ENCODE measurements at places on chromosomes 2 and 18.

DNA sequence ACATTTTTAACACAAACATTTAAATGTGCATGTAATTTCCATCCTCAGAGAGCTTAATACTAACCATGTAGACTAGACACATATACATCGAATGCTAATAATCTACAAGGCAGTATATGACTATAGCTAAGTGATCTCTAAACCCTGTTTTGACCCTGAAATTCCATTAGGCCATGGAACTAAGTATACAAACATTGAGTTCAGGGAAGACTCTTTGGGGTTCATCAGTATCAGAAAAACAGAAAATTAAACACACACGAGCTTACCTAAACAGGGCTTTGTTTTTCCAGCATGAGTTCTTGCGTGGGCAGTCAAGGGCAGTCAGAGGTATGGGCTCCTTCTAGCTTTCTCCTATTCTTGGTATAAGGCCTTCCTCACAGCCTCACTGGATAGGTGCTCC, 106.0 kb upstream of the COPS8 start:
- no peak for DNase-seq

- no peak for DNase-seq
Measured at GRCh38 chr2:69483696-69484095, 46.5 kb upstream of the NFU1 start.

DNA sequence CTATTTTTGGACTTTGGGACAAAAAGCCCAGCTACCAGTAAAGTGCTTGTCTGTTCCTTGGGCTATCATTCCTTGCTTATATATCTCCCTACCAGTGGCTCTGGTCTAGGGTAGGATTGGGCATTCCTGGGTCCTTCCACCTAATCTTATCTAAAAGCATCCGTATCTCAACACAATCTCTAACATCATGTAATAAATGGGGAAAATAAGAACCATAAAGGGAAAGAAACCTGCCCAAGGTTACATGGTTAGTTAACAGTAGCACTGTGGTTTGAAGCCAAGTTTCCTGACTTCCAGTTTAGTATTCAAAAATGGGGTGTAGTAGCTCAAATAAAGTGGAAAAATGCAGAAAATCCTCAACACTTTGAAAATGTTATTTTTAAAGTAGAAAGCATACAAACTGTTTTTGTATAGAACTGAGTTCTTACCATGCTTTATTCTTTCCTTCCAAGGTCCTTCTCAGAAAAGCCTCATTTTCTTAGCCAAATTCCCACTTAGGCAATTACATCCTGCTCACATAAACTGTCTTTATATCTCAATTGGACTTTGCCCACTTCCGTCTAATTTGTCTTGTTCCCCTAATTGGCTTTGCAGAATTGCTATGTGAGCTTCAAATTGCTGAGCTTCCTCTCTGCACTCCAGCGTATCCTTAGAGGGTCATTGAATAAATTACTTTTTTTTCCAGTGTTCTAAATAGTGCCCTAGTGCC, 273.1 kb upstream of the UBE2E3 start:
- no peak for DNase-seq

- no peak for DNase-seq
Measured at GRCh38 chr2:127891811-127892210, 6.1 kb upstream of the AMMECR1L start.

DNA sequence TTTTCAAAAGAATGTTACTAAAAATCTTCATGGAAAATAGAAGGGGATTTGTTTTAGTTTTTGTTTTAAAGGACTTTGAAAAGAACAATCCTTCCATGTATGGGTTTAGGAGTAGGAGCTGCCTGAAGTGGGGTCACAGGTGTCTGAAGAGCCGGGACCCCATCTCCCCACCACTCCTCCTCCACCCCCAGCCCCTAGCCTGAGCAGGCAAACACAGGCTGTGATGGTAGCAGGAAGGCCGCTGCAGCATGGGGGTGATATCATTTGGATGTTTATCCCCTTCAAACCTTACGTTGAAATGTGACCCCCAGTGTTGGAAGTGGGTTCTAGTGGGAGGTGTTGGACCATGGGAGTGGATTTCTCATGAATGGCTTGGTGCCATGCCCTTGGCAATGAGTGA, 93.0 kb downstream of the ZBTB7C start:
- DNase-seq = no peak

DNA sequence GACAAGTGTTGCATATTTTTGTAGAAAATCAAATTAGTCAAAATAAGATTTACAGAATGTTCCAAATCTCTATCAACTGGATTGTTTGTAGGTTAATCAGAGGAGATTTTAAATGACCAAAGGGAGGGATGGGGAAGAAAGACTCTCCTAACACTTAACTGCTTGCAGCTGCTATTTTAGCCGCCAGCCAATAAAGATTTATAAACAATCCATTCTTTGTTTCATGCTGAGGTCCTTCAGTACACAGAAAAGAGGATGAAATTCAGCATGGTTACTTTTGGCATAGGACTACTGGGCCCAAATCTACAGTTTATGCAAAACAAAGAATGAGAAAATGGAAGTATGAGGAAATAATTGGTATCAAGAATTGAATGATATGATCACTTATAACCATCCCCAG, 86.4 kb upstream of the FN1 start:
- DNase-seq = no peak

DNA sequence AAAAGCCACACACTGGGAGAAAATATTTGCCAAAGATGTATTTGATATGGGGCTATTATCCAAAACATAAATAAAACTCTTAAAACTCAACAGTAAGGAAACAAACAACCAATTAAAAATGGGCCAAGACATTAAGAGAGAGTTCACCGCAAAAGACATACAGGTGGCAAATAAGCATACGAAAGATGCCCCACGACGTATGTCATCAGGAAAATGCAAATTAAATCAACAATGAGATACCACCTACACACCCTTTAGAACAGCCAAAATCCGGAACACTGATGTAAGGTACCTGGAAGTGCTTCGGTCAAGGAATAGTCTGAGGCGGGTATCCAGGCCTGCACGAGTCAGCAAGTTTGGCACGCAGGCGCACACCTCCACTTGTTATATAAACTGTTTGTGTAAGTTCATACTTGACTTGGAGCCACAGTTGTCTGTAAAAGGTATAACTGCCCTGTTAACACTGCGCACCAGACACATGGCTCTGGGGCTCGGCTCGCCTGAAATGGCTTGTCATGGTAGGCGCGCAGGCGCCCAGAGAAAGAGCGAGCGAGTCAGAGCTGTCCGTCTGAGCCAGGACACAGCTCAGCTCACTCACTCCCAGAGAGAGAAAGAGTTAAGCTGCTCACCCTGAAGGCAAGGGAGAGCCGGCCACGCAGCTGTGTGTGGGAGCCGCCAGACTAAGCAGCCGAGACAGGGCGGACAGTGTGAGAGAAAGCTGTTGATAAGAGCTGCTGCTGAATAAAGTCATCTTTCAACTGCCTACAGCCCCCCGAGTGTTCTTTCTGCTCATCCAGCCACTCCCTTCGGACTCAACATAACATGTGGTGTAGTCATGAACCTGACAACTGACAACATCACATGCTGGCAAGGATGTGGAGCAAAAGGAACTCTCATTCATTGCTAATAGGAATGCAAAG, 87.3 kb downstream of the HNRNPLL start:
- no peak for DNase-seq

GRCh38 chr18:35750929-35751328, 169.4 kb downstream of the GALNT1 start:
- no peak for DNase-seq

DNA sequence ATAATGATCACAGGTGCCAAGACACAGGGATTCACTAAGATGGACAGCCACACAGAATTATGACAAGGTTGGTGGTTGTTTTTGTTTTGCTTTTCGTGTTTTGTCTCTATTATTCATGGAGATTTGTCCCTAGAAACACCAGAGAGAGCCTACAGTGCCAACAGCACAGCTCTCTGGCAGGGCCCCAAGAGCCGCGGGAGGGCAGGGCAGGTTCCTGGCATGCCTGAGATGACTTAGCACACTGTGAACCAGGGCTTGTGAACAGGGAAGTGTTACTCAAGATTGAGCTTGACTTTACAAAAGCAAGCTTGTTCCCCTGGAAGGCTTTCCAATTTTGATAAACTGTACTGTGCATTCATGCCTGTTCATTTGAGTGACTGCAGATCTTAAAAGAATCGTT, 437.4 kb upstream of the SALL3 start:
- DNase-seq = no peak

DNA sequence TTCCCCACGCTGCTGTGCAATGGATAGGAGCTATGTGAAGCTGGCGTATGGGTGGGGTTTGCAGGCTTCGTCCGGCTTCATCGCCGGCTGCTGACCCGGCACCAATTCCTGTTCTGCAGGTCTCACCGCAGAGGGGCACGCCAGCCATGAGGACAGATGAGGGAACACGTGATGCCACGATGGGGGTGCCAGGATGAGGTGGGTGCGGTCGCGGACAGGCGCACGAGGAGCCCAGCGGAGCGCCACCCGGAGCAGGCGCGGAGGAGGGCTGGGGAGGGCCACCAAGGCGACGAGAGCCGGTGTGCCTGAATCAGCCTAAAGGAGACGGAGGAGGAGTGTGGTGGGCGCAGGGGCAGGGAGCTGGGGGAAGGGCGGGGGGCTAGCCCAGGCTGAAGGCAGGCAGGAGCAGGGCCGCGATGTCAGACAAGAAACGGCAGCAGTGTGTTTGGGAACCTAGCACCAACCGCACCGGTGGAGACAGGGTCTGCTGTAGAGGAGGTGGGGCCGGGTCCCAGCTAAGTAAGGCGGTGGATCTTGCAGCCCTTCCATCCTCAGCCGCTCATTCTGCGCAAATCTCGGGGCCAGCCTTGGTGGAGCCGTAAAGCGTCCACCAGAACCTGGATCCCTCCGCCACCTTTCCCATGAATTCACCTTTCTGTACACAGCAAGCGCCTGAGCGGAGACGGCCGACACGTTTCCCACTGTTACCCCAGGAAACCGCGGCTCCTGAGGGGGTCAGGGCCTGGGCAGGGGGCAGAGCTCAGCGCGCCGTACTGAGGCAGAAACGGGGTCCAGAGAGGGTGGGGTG, 17.0 kb upstream of the CD8A start:
- DNase-seq = peak; percentile 14

DNA sequence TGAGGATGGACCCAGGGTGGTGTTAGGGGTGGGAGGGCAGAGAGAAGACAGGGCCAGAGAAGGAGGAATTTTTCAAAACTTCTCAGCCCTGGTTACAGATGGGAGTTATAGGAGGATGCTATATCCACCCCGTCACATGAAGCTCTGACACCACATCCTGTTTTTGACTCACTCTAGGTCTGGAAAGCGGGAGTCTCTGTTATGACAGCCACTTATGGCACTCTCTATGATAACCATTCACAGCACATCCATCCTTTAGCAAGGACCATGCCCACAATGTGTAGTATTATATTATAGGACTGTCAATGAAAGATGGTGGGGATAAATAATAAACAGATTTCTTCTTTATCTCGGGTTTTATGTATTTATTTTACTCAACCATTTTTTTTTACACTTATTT, 461.2 kb downstream of the CDH2 start:
- DNase-seq = no peak

DNA sequence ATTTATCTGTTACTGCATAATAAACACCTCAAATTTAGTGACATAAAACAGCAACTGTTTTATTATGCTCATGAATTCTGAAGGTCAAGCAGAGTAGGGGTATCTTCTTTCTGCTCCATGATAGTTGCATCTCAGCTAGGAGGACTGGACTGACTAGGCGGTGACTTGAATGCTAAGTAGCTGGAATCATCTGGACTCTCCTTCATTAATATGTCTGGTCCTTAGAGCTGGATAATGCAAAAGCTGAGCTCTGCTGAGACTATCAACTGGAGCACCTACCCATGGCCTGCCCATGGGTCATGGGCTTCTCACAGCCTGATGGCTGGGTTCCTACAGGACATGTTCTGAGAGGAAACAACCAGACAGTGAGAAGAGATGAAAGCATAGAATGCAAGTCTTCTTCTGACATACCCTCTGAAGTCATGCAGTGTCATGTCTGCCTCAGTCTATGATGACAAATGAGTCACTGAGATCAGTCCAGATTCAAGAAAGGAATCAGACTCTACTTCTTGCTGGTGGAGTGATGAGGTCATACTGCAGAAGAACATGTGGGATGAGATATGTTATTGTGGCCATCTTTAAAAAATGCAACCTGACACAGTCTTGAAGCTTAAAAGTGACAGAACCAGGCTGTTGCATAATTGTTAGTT, 174.2 kb upstream of the OSR1 start:
- DNase-seq = no peak

DNA sequence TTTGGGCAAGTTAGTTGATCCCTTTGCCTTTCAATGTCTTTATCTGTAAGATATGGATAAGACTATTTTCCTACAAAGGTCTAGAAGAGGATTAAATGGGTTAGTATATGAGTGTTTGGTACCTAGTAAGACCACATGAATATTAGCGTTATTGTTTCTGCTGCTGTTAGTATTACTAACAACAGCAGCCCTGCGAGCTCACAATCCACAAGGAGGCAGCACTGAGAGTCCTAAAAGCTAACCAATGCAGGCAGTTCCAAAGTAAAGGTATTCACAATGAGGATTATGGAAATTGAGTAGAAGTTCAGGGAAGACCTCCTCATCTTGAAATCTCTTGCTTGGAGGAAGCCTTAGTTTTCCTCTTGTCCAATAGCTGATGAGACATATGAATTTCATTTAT, 248.9 kb downstream of the TDRD15 start:
- DNase-seq = no peak

DNA sequence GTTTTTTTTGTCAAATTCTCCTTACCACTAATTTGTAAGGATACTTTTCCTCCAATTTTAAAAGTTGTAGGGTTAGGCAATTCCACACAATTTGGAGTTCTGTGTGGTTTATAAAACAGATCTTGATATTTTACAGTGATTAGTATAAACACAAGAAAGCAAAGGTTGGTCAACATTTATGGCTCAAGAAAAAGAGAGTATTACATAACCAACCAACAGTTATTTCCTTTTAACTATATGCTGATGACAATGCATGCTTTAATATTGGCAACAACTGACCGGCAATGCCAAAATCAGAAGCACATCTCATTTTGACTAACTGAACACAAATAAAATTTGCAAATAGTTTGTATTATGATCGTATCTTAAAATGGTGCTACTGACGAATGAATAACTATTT, 137.2 kb downstream of the CDH2 start:
- no peak for DNase-seq

DNA sequence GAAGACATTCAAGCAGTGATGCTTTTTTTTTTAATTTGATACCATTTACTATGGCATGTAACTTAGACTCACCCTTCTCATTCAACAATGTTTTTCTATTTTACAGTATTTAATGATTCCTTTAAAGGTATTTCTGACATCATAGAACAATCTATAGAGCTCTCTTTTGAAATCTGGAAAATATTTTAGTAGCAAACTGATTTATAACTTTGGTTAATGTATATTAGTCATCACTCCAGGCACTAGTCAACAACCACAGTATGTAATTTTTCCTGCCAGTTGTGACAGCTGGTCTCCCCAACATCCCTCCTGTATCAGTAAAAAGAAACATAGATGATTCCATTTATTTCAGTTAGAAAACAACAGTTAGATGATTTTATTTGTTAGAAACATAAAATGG, 122.9 kb downstream of the LCLAT1 start:
- no peak for DNase-seq

DNA sequence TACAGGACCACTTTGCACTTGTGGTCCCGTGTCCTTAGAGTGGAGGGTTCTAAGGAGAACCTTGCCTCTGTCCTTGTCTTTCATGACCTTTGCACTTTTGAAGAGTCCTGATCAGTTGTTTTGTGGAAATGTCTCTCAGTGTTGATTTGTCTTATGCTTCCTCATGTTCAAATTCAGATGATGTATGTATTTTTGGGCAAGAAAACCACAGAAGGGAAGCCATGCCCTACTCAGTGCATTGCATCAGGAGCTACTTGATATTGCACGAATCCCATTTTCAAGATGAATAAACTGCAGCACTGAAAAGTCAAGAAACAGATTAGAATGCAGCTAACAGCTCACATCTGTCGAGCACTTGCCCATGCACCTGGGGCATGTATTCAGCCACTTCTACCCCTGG, 152.2 kb downstream of the INHBB start:
- no peak for DNase-seq

GRCh38 chr2:229779650-229780049, 65.3 kb upstream of the DNER start:
- DNase-seq = no peak

Measured in hippocampal formation (tissue), 2 donors.